K562 (cell line): ENCODE measurements at places on chromosomes 1 and 21. TPM values are rescaled to one million over a fixed set of nuclear protein-coding genes. Genes with fewer than 3 reads are reported as not detected.

VHLL gene
- not detected in 2 replicates for total RNA-seq

COL9A2 gene
- 0.47 and 0.72 TPM in 2 replicates for total RNA-seq

MIER1 gene
- total RNA-seq, result 23.1 and 23.7 TPM in 2 replicates

COL16A1 gene
- 0.54 and 0.60 TPM in 2 replicates for total RNA-seq

NMNAT2 gene
- total RNA-seq, result not detected in 2 replicates

ATP1A4 gene
- total RNA-seq, result not detected in 2 replicates

DCLRE1B gene
- 22.8 and 23.7 TPM in 2 replicates for total RNA-seq

- DNase-seq, result no peak
These were observed 224.6 kb upstream of the RAB4A start for GRCh38 chr1:229046251-229046853.

DNA sequence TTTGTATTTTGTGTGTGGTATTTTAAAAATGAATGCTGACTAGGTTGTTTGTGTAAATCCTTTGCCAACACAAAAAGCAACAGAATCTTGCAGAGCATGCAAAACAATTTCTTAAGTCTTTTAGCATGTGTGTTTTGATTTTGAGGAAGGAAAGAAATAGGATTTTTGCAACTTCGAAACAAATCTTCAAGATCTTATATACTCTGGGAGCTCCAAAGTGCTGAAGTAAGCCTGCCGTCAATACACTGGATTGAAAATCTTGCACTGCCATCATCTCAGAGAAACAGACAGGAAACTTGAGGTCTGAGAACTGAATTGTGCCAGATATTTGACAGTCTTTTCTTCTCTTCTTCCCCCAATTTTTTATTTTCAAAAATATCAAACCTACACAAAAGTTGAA, 29.3 kb upstream of the DISP1 start:
- no peak for DNase-seq

- no peak for DNase-seq
These were observed 38.8 kb downstream of the PIK3C2B start for GRCh38 chr1:204455831-204456145.

GRCh38 chr1:169809370-169810095, 14.8 kb upstream of the METTL18 start:
- peak; percentile 52 for DNase-seq

DNA sequence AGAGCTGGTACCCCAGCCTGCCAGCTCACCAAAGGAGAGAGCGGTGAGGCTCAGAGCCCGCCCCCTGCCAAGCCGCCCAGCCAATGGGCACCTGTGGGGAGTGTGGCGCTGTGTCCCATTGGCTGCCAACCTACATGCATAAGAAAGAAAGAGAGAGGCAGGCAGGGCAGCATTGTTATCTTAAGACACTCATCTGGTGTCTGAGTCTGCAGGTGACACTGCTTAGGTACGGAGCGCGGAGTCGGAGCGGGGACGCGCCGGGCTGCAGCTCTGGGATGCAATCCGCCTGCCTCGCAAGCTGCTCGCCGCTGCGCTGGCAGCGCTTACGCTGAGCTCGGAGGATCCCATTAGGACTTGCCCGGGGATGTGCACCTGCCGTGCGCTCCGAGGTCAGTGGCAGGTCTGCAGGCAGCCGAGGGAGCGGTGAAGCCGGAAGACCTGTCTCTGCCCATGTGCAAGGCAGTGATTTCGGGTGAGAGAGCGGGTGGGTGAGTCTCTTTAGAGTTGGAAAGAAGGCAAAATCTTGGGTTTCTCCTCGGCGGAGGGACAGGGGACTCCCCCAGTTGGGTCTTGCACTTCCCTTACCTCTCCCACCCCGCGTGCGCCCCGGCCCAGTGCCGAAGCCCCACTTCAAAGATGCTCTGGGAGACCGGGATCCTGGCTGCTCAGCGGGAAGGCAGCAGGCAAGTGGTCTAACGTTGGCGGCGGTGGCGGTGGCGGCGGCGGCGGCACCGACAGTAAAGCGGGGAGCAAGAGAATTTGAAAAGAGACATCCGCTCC, at the start of gene BRINP2:
BRINP2 (plus strand) TSS at position 203 of the 780 bp plus-strand sequence. CDS start 58,919 bp downstream, outside the sequence.
- DNase-seq, result no peak

DNA sequence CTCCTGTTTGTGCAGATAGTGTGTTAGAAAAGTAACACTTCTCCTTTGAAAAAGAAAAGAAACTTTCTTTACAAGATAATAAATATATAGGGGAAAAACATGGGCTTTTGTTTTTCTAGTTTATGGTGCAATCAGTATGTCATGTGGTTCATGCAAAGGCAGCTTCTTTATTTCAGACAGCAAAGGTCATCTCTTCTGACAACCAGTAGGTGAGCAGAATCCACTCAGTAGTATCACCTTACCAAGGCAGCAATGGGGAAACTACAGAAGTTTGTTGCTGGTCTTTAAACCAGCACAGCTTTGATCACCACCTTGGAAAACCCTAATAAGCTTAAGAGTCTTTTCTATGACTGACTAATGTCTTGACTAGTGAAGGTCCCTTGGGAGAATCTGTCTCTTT, 13.0 kb upstream of the SAMSN1 start:
- no peak for DNase-seq

- peak; percentile 67 for DNase-seq
These were observed at the start of gene ZBTB7B for GRCh38 chr1:155002464-155003226. TSS of gene ZBTB7B (plus strand) at chr1:155002802. CDS start at chr1:155014661, 11,859 bp downstream.

DNA sequence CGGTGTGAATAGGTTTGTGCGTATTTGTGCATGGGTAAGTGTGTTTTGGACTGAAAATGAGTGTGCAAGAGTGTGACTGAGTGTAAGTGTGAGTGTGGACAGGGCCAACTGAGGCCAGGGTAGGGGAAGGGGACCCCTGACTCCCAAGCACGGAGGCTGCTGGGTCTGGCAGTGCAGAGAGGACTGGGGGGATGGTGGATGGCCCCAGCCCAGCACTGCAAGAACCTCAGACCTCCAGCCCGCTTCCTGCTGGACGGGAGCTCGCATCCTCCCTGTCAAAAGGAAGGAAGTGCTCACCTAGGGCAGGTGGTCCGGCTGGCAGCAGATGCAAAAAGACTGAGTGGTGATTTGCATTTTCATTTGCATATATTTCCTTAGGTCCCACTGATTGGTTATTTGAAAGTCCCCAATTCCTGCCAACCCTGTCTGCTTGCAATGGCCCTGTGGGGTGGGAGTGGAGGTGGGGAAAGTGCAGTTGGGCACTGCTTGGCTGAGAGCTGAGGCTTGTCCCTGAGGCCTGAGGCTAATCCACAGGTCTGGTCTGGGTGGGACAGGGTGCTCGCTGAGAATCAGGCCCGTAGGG, 42.8 kb upstream of the CASZ1 start:
- no peak for DNase-seq

GRCh38 chr21:38120984-38121855, 135.6 kb upstream of the KCNJ15 start:
- peak; percentile 92 for DNase-seq
